ENCODE measurements at places on chromosomes 11 and 22.

DNA sequence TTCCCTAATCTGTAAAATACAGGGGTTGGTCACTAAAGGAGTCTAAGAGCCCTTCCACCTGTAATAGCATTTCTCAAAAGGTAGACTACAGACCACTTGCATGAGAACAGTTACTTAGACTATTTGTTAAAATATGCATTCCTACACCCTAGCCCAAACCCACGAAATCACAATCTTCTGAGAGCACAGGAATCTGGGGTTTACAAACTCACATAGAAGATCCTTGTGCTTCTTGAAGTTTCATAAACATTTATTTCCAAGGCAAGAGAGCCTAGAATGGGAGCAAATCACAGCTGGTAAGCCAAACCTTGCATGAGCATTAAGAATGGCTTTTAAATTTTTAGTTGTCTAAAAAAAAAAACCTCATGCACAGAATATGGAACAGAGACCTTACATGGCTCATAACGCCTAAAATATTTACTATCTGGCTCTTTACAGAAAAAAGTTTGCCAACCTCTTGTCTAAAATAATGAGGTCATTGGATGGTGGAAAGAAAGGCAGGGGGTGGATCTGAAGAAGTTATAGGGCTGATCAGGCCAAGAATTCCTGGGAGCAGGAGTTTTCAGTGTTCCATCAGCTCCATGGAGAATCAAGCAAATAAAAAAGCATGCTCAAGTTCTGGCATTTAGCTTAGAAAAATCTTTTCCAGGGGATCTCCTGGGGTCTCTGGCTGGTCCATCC lies 133.4 kb downstream of the CCDC34 start:
- DNase-seq, result no peak

DNA sequence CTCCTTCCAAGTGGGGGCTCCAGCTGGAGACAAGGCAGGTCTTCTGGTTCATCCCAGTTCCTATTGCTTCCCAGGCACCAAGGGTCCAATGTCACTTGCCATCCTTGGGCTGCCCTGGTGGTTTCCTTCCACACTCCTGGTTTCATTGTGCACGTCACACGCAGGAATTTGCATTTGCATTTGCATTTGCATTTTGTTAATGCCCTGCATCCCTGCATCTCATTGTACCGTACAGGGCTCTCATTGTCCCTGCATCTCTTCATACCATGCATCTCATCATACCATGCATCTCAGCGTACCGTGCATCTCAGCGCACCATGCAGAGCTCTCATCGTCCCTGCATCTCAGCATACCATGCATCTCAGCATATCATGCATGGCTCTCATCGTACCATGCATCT lies 112.2 kb upstream of the SYT13 start:
- DNase-seq, result no peak

DNA sequence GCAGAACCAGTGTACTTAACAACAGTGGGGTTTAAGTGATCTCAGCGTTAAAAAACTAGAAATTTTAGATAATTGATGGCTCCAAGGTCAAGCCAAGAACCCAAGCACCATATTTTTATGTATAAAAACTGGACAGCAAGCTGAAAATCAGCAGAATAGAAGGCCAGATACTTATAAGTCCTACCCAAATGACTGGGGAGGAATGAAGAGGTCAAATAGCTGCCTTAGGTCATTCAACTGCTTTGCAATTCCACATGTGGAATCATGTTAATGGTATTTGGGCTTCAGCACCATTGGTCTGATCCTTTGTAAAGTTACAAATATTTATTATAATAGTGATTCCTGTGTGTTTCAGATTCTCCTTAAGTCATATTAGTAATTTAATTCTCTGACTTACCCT lies 108.4 kb downstream of the FAT3 start:
- DNase-seq, result no peak

DNA sequence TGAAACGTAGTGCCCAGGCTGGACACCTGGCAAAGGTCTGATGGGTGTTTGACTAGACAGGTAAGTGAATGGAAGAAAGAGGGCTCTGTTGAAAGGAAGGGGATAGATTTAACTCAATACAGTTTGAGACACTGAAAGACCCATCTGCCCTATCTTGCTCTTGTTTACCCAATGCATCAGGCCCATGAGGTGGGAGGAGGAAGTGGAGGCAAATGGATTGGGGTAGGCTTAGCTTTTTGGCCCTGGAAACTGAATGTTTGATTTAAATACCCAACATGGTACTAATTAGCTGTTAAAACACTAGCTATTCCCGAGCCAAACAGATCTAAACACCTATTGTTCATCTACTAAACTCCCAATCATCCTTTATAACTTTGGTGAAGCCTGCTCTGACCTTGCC lies 3.5 kb upstream of the UVRAG start:
- no peak for DNase-seq

- DNase-seq, result no peak
Measured at GRCh38 chr11:70721006-70721405, 322.7 kb downstream of the CTTN start.

GRCh38 chr11:111443640-111444039 lies 64.6 kb upstream of the POU2AF1 start:
- no peak for DNase-seq

DNA sequence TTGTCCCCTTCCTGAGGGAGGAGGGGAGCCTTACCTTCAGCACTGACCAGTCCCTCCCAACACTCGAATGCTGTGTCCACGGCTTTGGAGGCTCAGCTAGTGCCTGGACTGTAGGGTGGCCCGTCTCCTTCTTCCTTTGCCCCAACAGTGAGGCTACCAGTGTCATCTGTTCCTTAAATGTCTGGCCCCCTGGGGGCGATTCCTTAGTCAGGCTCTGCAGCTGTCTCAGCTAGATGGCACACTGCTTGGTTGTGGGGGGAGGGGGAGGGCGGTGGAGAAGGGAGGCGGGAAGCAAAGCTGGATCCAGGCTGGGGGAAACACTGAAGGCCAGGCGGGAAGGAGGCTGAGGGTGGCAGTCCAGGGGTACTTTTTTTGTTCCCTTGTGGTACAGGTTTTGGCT lies at the start of gene IGSF22:
IGSF22 (minus strand) TSS at position 149 of the 400 bp plus-strand sequence. CDS start 1,952 bp downstream, outside the sequence.
- DNase-seq, result no peak

DNA sequence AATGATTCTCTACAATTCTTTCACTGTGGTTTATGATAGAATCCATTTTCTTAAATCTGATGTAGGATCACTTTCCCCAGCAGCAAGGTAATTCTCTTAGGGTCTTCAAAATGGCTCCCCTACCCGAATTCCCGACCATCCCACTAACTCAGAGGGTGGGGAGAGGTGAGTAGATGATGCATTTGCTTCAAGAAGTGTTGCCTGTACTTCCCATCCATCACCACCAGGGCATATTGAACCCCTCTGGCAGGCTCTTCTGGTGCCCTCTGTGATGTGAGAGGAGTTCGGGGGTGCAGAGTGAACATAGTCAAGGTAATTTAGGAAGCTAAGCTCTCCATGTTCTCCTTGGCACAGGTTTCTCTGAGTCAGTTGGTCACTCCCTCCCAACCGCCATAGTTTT lies 52.3 kb downstream of the ZNRF3 start:
- DNase-seq, result no peak

DNA sequence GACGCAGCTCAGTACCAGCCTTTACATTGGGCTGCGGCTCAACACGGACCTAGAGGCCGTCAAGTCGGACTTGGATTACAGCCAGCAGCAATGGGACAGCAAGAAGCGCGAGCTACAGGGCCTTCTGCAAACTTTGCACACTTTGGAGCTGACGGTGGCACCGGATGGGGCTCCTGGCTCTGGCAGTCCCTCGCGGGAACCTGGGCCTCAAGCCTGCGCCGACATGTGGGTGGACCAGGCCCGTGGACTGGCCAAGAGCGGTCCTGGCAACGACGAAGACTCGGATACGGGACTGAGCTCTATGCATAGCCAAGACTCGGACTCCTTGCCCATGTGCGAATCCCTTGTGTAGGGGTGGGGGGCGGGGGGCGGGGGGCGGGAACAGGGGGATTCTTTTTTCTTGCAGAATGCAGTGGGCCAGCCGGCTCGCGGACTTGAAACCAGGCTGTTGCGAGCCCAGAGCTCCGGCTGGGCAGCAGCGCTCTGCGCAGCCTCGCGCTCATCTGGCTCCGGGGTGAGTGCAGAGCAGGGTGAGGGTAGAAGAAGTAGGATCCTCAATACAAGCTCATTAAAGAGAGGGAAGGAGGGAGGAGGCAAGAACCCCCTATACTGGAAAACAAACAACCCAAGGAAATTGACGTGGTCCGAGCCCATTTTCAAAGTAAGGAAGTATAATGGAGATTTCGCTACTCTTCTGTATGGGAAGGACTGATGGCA lies 1.8 kb downstream of the RASSF10 start:
- no peak for DNase-seq

DNA sequence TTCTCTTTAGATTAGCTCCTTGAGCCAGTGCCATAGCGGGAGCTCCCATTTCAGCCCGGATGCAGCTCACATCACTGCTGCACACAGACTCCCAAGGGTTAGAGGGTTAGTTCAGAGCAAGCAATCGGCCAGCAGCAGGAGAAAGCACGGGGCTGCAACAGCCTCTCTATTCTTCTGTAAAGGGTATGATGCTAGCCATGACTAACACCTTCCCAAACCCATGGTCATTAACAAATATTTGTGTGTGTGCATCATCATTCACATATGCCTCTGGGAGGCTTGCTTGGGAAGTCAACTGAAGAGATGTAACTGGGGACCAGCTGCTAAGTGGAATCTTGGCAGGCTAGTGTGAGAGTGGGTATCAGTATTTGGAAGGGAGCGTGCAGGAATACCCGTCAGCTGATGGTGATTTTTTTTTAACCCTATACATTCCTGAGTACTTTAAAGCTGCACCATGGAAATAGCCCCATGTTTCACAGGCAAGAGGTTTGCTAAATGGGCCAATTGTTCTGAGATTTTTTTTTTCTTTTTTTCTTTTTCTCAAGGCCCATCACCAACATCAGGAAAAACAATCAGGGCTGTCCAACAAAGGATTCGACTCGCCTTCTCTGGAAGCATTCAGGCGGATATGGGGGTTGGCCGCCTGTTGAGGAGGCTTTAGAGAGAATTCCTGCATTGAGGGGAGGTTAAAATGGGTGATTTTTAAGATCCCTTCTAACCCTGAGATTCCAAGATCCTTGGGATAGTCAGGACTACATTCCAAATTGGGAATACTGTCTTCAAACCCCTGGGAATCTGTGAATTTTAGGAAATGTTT lies 33.2 kb upstream of the CCDC89 start:
- no peak for DNase-seq

- DNase-seq, result no peak
Measured at GRCh38 chr22:44145544-44145943, 35.2 kb upstream of the PARVG start.

- DNase-seq, result no peak
Measured at GRCh38 chr11:33594188-33594587, 106.4 kb downstream of the C11orf91 start.

DNA sequence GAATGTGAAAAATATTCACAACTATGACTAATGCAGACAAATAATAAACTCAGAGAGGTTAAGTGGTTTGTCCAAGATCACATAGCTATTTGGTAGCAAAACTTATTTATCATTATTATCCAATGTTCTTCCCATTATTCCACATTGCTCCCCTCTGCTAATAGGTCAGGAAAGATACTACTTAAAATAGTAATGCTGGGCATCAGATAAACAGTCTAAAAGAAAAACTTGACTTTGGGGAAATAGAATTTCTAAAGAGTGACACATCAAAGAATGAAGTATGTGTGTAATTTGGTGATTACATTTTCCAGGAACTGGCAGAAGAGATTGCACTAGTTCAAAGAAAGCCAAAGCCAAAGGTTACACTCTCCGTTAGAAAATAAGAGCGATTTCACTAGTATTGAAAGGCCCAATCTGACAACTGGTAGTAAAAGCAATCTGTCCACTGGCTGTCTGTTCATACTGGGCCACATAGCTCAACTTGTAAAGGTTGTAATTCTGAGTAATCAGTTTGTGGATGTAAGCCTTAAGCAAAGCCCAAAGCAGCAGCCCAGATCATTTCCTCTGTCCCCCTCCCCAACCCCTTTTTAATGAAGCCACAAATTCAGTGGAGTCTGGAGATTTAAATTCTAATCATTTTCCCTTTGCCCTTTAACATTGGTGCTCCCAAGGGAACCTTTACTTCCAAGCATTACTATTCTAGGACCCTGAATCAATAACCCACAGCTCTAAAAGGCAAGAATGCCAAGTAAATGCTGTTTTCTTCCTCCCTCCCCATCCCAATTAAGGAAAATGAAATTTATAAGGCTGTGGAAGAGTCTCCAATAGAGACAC lies 283.5 kb downstream of the TTC28 start:
- DNase-seq, result no peak

GRCh38 chr11:79449040-79449439 lies 8.2 kb upstream of the TENM4 start:
- no peak for DNase-seq

DNA sequence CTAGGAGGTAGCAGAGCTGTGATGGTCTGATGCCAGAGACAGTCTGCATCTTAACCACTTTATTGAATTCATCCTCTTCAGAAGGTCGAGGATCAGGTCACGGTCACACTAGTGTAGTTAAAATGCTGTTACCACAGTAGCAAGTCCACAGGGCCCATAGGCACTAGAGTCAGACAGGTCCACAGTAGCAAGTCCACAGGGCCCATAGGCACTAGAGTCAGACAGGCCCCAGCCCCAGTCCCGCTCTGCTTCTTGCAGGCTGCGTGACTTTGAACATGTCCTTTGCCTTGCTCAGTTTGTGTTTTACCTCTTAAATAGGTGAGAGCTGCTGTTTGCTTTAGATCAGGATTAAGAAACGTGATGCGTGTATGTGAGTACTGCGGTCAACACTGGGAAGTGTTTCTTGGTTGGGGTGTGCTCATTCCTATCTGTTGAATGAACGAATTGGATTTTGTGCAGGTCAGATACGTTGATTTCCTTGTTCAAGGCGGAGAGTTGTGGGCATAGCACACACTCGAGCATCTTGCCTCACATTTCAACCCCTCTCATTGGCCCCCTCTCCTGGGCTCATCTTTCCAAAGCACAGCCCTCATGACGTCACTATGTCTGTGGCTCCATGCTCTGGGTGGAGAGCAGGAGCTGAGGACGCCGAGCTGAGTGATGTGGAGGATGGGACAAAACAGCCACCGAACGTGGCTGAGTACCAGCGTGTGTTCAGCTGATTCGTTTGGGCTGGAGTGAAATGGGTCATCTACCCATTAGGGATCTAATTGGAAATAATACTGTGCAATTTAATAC lies 191.7 kb downstream of the TBC1D22A start:
- no peak for DNase-seq

GRCh38 chr11:43223026-43223425 lies 88.8 kb upstream of the API5 start:
- DNase-seq, result no peak

GRCh38 chr11:57758174-57758573 lies 3.4 kb upstream of the CTNND1 start:
- no peak for DNase-seq

GRCh38 chr22:35540595-35541253 lies at the start of gene RASD2:
Gene RASD2, plus strand, starts transcription at chr22:35540831. Its CDS starts 5,979 bp downstream, at chr22:35546810.
- DNase-seq, result no peak

DNA sequence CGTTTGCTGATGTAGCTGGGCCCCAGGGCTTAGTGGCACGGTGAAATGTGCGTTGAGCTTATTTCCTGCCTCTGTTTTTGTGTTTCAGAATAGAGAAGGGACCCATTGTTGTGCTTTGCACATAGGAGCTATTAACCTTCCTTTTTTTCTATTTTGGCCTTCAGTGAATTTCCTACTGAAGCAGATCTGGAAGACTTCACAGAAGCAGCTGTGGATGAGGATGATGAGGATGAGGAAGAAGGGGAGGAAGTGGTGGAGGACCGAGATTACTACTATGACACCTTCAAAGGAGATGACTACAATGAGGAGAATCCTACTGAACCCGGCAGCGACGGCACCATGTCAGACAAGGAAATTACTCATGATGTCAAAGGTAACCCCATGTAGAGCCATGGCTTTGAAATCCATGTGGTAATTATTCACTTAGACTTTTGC lies 37.4 kb upstream of the ST14 start:
- no peak for DNase-seq
